ENCODE measurements at places on chromosomes 13 and 19. TPM values are rescaled to one million over a fixed set of nuclear protein-coding genes. Genes with fewer than 3 reads are reported as not detected.

Gene PSG11
- polyA plus RNA-seq = not detected

Gene ZNF790
- 1.9 TPM for polyA plus RNA-seq

Gene PLA2G4C
- 20.5 TPM for polyA plus RNA-seq

Gene SDHAF1
- 21.3 TPM for polyA plus RNA-seq

Gene ZNF565
- polyA plus RNA-seq = 0.89 TPM

Gene CNN1
- polyA plus RNA-seq = 62.8 TPM

Gene LILRA6
- polyA plus RNA-seq = not detected

Gene ZNF66
- polyA plus RNA-seq = 13.3 TPM

Gene ZNF585A
- 4.8 TPM for polyA plus RNA-seq

Gene KLF12
- polyA plus RNA-seq = 6.6 TPM

Gene ANO8
- 9.5 TPM for polyA plus RNA-seq

Gene MEIOSIN
- polyA plus RNA-seq = 0.14 TPM

Gene ZNF492
- polyA plus RNA-seq = not detected

Gene DIRAS1
- polyA plus RNA-seq = 20.2 TPM

Gene TEX29
- 0.08 TPM for polyA plus RNA-seq

Gene NLRP5
- not detected for polyA plus RNA-seq

Gene PPP1R13L
- polyA plus RNA-seq = 20.4 TPM

Gene FBXO17
- polyA plus RNA-seq = 11.7 TPM

Gene PALM
- 5.7 TPM for polyA plus RNA-seq

Gene IZUMO1
- 0.46 TPM for polyA plus RNA-seq

Gene POSTN
- polyA plus RNA-seq = 0.30 TPM

Gene KLF2
- 0.11 TPM for polyA plus RNA-seq

Gene TMEM145
- polyA plus RNA-seq = 2.3 TPM

Gene TTC9B
- 0.24 TPM for polyA plus RNA-seq

Gene FCAR
- not detected for polyA plus RNA-seq

Gene ZNF225
- polyA plus RNA-seq = 0.98 TPM

Gene RPS19
- polyA plus RNA-seq = 5,751 TPM

Gene CTXN1
- 16.4 TPM for polyA plus RNA-seq

Gene ZNF442
- polyA plus RNA-seq = 0.17 TPM

Gene C1QTNF9B
- polyA plus RNA-seq = 0.09 TPM

Gene ZNF850
- 5.6 TPM for polyA plus RNA-seq

Gene CD22
- polyA plus RNA-seq = 0.42 TPM

Gene CHST8
- 28.2 TPM for polyA plus RNA-seq

Gene SOX21
- 9.3 TPM for polyA plus RNA-seq

Gene HNRNPL
- 404 TPM for polyA plus RNA-seq

Gene TBXA2R
- polyA plus RNA-seq = 0.80 TPM

Gene TUBA3C
- not detected for polyA plus RNA-seq

Measured in H1 (cell line).